ENCODE measurements at places on chromosomes 2 and 18.
A peak's percentile ranks its signal among the peaks of the same experiment; 100 is the strongest.

DNA sequence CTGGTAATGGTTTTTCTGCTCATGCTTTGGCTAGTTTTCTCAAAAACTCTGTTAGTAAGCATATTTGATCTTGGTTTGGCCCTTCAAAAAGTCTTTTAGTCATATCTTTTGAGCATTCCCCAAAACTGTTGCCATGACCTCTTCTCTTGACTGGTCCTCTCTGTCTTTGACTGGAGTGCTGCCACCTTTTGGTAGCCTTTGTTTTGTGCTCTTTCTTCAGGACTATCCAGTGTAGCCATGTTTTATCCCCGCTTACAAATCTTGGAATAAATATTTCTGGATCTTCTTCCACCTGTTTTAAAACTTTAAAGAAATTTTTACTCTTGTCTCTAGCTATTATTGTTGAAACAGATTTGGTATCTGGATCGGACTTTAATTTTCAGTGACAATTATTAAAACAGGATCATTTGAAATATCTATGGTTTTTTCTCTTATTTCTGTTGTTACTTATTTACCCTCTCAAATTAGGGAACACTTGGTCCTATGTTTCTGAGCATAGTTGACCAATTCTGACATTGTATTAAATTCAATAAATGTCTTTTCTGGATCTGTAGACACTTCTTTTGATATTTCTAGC lies 965 bp upstream of the ELOA2 start:
- no peak for DNase-seq

DNA sequence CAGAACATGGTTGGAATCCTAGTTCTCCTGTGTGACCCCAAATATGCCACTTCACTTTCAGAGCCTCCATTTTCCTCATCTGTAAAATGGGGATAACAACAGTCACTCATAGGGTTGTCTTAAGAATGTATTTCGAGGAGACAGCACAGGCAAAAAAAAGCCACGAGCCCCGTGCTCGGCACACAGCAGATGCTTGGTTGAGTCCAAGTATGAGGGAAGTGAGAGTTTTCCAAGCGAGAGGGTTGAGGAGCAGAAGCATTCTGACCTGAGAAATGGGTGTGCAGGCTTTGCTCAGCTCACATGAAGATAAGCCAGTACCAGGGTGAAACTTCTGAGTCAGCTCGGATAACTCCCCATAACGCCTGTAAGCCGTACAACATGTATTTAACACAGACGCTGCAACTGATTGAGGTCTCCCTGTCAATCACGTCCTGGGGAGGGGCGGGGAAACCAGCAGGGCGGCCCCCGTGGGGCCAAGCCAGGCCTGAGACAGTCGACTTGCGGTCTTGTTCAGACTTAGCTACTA lies 23.0 kb upstream of the ODC1 start:
- no peak for DNase-seq

GRCh38 chr2:202109139-202109736 lies 36.2 kb downstream of the KIAA2012 start:
- no peak for DNase-seq

GRCh38 chr2:55168221-55169154 lies 63.6 kb downstream of the CLHC1 start:
- no peak for DNase-seq

DNA sequence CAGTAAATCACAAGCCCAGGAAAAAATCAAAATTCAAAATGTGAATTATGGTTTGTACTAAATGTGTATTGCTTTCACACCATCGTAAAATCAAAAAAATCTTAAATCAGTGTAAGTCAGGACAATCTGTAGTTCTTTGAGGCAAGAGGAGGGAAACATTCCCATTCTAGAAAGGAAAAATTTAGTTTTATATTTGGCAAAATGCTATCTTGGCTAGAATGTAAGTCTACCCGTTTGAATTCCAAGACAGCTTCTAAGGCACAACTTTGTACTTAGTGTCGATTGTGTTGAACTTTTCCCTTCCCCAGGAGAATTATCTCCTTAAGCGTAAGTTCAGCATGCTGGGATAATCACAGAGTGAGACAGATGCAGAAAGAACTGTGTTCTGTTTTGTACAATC lies 638.2 kb upstream of the LRRTM1 start:
- no peak for DNase-seq

DNA sequence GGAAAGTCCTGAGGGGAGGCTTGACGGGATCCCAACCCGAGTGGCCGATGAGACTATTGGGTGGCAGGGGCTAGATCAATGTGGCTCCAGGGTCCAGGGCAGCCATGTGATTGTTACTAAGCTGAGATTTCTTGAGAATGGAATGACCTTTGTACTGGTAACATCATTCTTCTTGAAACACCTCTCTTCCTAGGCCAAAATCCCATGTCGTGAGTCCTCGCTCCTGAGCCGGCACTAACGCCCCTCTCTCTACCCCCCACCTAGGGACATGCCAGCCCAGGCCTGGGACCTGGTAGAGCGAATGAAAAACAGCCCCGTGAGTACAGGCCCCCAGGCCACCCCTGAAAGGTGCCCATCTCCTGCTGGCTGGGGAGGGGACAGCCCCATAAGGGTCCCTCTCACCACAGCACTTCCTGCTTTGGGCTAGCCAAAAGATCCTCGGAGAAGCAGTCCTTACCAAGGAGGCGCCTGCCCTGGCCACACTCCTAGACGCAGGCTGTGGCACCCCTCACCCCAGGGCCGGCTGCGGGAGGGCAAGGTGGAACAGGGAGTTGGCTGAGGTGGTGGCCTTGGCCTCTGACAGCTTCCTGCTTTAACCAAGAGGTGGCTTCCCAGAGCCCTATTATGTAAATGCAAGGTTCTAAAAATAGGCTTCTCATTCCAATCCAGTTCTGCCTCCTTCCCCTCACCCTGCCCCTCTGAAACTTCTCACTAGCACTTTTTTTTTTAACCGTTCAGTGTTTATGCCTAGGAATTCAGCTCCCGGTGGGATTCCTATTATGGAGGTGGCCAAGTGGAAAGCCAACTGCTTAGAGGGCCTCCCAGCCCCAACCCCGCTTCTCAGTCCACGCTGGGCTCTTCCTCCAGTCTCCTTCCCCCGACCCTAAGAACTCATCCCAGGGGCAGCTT lies 126.6 kb upstream of the PPP1CB start:
- peak; percentile 78 for DNase-seq

- no peak for DNase-seq
Observed at GRCh38 chr18:46332921-46333341, 228.7 kb downstream of the HAUS1 start.

DNA sequence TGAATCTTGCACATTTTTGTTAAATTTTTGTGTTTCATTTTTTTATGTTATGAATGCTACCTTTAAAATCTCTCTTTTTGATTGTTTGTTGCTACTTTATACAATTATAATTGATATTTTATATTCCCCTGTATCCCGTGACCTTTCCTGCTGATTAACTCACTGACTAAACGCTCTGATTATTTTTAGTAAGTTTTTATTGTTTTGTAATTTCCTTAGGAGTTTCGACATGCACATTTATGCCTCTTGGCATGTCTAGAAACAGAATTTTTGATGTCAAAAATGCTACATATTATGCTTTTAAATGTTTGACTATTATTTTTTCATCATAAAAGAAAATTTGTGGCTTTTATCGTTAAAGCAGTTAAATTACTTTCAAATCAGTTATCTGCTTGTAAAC lies 1131.6 kb upstream of the TMEFF2 start:
- DNase-seq: no peak

DNA sequence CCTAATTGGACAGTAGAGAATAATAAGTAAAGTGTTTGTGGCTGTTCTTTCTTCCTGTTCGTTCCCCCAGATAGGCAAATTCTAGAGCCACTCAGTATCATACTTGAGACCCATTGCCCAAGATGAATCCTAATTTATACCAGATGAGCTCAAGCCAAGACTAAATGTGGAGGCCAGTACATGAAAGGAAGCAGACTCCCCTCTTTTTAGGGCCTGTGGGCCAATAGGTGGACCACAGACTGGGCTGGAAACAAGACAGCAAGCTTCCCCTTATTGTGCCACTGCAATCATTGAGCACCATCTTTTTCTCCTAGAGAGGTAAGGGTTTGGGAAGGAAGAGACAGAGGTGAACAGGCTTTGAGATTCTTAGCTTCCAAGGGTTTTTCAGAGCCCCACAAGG lies 141.9 kb downstream of the MGAT5 start:
- no peak for DNase-seq

- DNase-seq: no peak
Observed at GRCh38 chr2:205731583-205731981, 49.3 kb downstream of the NRP2 start.

- no peak for DNase-seq
Observed at GRCh38 chr2:132463719-132464118, 47.1 kb downstream of the GPR39 start.

DNA sequence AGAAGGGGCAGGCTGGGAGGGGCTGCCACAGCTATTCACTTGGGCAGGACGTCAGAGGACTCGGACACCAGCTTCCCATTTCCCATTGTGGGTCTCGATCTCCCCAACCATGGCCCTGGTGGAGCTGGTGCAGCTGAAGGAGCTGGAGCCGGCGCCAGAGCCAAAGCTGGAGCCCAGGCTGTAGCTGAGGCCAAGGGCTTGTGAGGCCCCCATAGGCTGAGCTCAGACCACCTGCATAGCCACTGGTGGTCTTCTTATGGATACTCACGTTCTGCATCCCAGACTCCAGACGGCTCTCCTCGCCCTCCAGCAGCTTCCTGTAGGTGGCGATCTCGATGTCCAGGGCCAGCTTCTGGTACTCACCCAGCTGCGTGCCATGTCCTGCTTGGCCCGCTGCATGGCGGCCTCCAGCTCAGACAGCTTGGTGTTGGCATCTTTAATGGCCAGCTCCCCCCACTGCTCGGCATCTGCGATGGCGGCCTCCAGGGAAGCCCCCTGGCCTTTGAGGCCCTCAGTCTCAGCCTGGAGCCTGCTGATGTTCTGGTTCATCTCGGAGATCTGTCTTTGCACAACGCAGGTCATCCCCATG lies 6.0 kb upstream of the CDK5R2 start:
- no peak for DNase-seq

DNA sequence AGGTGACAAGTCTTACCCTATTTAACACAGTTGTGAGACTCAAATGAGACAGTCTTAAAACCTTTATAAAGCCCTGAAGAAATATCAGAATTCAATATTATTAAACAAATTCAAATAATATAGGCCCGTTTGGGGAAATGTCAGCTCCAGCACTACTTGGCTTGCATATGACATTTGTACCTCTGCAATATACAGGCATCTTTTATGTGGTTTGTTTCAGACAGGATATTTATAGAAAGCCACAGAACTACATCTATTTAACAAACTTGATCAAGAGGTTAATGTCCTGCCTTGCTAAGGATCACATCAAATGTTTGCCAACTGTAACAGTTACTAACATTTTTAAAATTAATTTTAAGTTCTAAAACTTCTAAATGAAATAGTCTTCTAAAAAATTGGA lies 3.2 kb upstream of the MREG start:
- no peak for DNase-seq

- no peak for DNase-seq
Observed at GRCh38 chr2:168583710-168584521, 127.8 kb downstream of the CERS6 start.

GRCh38 chr2:46854260-46854659 lies 61.3 kb downstream of the MCFD2 start:
- DNase-seq: no peak

DNA sequence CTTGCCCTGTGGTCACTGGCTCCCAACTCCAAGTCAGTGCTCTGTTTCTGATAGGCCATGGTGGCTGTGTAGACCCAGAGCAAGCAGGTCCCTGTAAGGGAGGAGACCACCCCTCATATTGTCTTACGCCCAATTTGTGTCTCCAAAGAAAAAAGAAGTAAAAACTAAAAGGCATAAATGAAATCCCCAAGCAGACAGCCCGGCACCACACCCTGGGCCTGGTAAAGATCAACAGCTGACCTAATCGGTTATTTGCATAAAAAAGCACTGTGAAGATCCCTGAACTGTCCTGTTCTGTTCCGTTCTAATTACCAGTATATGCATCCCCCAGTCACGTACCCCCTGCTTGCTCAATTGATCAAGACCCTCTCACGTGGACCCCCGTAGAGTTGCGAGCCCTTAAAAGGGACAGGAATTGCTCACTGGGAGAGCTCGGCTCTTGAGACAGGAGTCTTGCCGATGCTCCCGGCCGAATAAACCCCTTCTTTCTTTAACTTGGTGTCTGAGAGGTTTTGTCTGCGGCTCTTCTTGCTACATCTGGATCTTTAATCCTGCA lies 364.1 kb upstream of the HS6ST1 start:
- no peak for DNase-seq

- DNase-seq: peak; percentile 88
Observed at GRCh38 chr18:63367053-63367953, at the start of gene KDSR. Gene KDSR, minus strand, starts transcription at chr18:63367206. Its CDS starts 88 bp downstream, at chr18:63367118.

- DNase-seq: no peak
Observed at GRCh38 chr18:67301592-67301991, 214.9 kb downstream of the DSEL start.

DNA sequence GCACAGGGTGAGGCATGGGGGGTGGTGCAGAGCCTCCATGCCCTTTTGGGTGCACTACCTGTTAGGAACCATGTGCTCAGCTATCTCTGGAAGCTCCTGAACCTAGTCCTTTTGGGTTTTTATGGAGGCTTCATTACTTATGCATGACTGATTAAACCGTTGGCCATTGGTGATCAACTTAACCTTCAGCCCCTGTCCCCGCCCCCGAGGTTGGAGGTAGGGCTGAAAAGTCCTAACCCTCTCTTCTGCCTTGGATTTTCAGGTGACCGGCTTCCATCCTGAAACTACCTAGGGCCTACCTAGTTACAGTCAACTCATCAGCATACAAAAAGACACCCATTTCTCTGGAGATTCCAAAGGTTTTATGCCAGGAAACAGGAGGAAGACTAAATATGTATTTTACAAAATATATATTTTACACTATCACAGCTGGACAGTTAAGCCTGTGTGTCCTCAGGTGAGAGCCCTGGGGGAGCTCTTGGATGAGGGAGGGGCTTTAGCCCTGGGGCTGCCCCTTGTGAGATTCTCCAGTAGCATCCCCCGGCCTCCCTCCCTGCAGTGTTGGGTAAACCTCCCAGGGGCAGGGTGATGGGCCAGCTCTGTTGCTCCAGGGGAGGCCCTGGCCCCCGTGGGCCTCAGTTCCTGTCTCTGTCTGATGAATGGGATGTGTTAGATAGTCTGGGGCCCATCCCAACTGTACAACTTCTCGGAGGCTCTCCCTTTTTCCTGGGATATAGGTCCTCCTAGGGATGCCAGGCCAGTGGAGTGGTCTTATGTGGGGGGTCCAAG lies 24.1 kb downstream of the GLI2 start:
- no peak for DNase-seq

GRCh38 chr2:199409759-199410529 lies 47.8 kb downstream of the SATB2 start:
- DNase-seq: no peak

GRCh38 chr2:180905002-180905401 lies 75.4 kb upstream of the UBE2E3 start:
- DNase-seq: no peak

GRCh38 chr2:236208019-236208926 lies 40.1 kb upstream of the GBX2 start:
- DNase-seq: no peak

GRCh38 chr2:176325732-176326131 lies 56.5 kb downstream of the MTX2 start:
- DNase-seq: no peak

GRCh38 chr2:215796140-215796855 lies 217.1 kb downstream of the MREG start:
- DNase-seq: no peak

GRCh38 chr2:215773728-215774127 lies 239.6 kb downstream of the MREG start:
- DNase-seq: no peak

GRCh38 chr2:170917219-170917913 lies 11.7 kb upstream of the GORASP2 start:
- DNase-seq: no peak

GRCh38 chr2:88187038-88187676 lies 17.0 kb downstream of the THNSL2 start:
- DNase-seq: peak; percentile 45
